ENCODE measurements at places on chromosomes 11 and 22. TPM values are rescaled to one million over a fixed set of nuclear protein-coding genes. Genes with fewer than 3 reads are reported as not detected.

DNA sequence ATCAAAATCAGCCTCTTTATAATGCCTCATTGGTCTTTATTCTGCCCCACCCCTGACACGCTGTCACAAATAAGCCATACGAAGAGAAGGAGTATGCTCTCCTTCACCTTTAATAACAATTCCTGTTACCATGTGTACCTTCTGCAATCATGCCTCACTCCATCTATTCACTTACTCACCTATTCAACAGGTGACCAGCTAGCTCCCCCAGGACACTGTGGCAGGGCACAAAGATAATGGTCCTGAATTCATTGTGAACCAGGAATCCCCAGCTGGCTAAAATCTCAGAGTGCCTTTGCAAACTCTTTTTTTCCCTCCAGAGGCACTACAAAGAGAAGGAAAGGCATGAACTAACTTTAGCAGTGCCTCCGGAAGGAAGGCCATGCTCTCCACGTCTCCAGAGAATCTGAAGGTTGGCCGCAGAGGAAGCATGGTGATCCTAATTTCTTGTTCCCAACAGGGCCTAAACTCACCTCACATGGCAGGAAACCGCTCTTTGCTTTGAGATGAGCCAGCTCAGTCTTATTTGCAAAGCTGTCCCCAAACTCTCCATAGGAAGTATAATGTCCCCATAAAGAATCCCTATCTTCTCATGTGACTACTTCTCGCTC, 590.3 kb downstream of the BUD13 start:
- H3K36me3 ChIP-seq, result no peaks in the 10 kb centered on the region
- H3K27me3 ChIP-seq, result no peaks in the 10 kb centered on the region
- no peak for DNase-seq
- no peaks in the 10 kb centered on the region for H3K4me1 ChIP-seq
- H3K27ac ChIP-seq, result no peak overlapping the region

GRCh38 chr11:132838627-132839026, 693.7 kb downstream of the OPCML start:
- no peaks in the 10 kb centered on the region for H3K4me1 ChIP-seq
- no peaks in the 10 kb centered on the region for H3K36me3 ChIP-seq
- H3K4me3 ChIP-seq, result no peak overlapping the region
- no peak for DNase-seq
- H3K27ac ChIP-seq, result no peak overlapping the region

DNA sequence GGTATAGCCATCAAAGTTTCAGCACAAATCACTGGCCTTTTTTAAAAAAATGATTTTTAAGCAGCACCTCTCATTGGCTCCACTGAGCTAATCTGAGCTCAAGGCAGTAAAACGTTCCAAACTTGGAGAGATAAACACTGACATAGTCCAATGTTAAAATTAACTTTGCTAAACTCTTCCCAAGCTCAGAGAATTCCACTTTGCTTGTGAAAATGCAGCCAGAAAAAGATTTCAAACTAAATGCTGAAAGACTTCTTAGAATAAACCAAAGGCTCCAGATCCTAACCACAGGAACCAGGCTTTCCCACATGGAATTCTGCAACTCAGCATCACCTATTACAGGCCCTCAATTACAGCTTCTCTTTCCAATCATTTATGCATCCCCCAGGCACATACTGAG, 84.7 kb upstream of the GDPD4 start:
- H3K36me3 ChIP-seq, result peaks cover 2% of the 10 kb centered on the region
- no peaks in the 10 kb centered on the region for H3K4me1 ChIP-seq
- no peak for DNase-seq
- H3K27ac ChIP-seq, result no peak overlapping the region

GRCh38 chr11:75000975-75001354, 12.2 kb downstream of the NEU3 start:
- H3K27ac ChIP-seq, result no peak overlapping the region
- H3K36me3 ChIP-seq, result peaks cover 15% of the 10 kb centered on the region
- DNase-seq, result no peak

- no peaks in the 10 kb centered on the region for H3K27me3 ChIP-seq
- no peaks in the 10 kb centered on the region for H3K36me3 ChIP-seq
- no peak for DNase-seq
- no peak overlapping the region for H3K4me3 ChIP-seq
- H3K4me1 ChIP-seq, result no peaks in the 10 kb centered on the region
These were observed 1130.4 kb downstream of the LRRC4C start for GRCh38 chr11:40328890-40329614.

GRCh38 chr11:18527512-18527911, 770 bp upstream of the TSG101 start:
- peak overlapping the region; percentile 88 for H3K4me3 ChIP-seq
- peak overlapping the region; percentile 99 for H3K27ac ChIP-seq
- H3K4me1 ChIP-seq, result peaks cover 25% of the 10 kb centered on the region
- peaks cover 8% of the 10 kb centered on the region for H3K36me3 ChIP-seq
- no peaks in the 10 kb centered on the region for H3K27me3 ChIP-seq

GRCh38 chr11:124474079-124474478, 28.6 kb upstream of the OR8B8 start:
- H3K36me3 ChIP-seq, result no peaks in the 10 kb centered on the region
- H3K4me1 ChIP-seq, result no peaks in the 10 kb centered on the region
- DNase-seq, result no peak
- H3K27ac ChIP-seq, result no peak overlapping the region
- no peak overlapping the region for H3K4me3 ChIP-seq
- no peaks in the 10 kb centered on the region for H3K27me3 ChIP-seq

- DNase-seq, result peak; percentile 31
- no peaks in the 10 kb centered on the region for H3K27me3 ChIP-seq
- H3K27ac ChIP-seq, result peak overlapping the region; percentile 61
- H3K4me1 ChIP-seq, result peaks cover 68% of the 10 kb centered on the region
These were observed 30.4 kb downstream of the RTN4R start for GRCh38 chr22:20237480-20238440.

DNA sequence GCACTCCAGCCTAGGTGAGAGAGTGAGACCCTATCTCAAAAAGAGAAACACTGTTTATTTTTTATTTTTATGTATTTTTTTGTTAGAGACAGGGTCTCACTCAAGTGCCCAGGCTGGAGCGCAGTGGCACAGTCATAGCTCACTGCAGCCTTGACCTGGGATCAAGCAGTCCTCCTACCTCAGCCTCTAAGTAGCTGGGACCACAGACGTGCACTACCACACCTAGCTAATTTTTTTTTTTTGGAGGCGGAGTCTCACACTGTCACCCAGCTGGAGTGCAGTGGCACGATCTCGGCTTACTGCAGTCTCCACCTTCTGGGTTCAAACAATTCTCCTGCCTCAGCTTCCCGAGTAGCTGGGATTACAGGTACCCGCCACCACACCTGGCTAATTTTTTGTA, 6.4 kb downstream of the RBX1 start:
- H3K36me3 ChIP-seq, result peaks cover 57% of the 10 kb centered on the region
- H3K27ac ChIP-seq, result no peak overlapping the region
- no peak overlapping the region for H3K4me3 ChIP-seq
- no peak for DNase-seq
- peaks cover 17% of the 10 kb centered on the region for H3K4me1 ChIP-seq

GRCh38 chr22:49566693-49567092, 261.0 kb downstream of the BRD1 start:
- H3K27ac ChIP-seq, result no peak overlapping the region
- DNase-seq, result no peak
- H3K36me3 ChIP-seq, result no peaks in the 10 kb centered on the region
- H3K4me1 ChIP-seq, result no peaks in the 10 kb centered on the region

DNA sequence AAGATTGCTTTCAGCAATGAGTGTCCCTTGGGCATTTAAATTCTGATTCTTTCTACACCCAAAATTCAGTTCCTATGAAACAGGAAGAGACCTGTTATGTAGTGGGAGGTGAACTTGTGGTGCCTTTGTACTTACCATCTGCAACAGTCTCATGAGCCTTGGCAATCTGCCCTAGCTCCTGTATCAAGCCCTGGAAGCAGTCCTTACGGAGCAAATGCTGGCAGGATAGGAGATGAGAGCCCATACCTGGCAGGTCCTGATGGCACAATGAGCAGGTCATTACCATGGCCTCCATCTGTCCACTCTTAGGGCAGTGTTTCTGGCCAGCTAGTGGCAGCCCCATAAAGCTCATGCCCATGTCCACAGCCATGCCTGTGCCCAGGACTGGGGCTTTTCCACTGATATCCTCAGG, 10.8 kb downstream of the TRIM66 start:
- no peak for DNase-seq
- peaks cover 20% of the 10 kb centered on the region for H3K36me3 ChIP-seq
- H3K4me3 ChIP-seq, result no peak overlapping the region
- H3K27me3 ChIP-seq, result no peaks in the 10 kb centered on the region
- H3K4me1 ChIP-seq, result no peaks in the 10 kb centered on the region

DNA sequence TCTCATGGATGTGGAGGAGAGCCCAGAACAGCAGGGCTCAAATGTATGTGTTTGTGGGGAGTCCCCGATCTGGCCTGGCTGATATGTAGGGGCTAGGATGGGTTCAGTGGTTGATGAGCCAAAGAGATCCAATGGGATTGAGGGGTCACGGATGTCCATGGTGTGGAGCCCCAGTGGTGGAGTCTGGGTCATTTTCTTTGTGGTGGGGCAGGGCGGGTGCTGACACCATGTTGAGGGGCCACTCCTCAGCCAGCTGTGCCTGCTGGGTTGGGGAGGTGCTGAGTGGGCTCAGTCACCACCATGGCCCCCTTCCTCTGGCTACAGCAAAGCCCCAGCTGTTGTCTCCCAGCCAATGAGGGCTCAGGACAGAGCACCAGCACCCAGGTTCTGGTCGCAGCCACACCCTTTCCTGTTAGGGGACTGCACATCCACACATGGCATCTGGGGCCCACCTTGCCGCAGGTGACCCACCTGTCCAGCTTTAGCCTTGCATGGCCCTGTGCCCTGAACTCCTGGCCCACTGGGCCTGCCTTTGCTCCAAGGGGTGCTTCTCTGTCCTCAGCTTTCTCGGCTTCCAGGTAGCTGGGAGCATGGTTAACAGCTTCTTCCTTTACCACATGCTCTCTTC, 3.2 kb upstream of the GNAZ start:
- no peaks in the 10 kb centered on the region for H3K36me3 ChIP-seq
- H3K4me3 ChIP-seq, result no peak overlapping the region
- H3K27ac ChIP-seq, result no peak overlapping the region

Gene MOGAT2
- total RNA-seq, result not detected

Gene KRTAP5-2
- total RNA-seq, result not detected

Gene UBQLNL
- total RNA-seq, result 0.50 TPM

Gene NUP160
- 41.9 TPM for total RNA-seq

Gene BIRC2
- total RNA-seq, result 109 TPM

Gene SLC15A3
- total RNA-seq, result 10.5 TPM

Gene IFITM1
- 286 TPM for total RNA-seq

Gene CSF2RB
- total RNA-seq, result 1.5 TPM

Gene KCNE3
- 0.22 TPM for total RNA-seq

Gene GDPD4
- not detected for total RNA-seq

Gene ADAMTS8
- total RNA-seq, result not detected

Gene IGSF9B
- total RNA-seq, result 24.3 TPM

Gene NAV2
- total RNA-seq, result 0.64 TPM

Gene LRRC10B
- total RNA-seq, result not detected

Gene CNGA4
- total RNA-seq, result not detected
